ENCODE measurements at places on chromosomes 3 and 15.

DNA sequence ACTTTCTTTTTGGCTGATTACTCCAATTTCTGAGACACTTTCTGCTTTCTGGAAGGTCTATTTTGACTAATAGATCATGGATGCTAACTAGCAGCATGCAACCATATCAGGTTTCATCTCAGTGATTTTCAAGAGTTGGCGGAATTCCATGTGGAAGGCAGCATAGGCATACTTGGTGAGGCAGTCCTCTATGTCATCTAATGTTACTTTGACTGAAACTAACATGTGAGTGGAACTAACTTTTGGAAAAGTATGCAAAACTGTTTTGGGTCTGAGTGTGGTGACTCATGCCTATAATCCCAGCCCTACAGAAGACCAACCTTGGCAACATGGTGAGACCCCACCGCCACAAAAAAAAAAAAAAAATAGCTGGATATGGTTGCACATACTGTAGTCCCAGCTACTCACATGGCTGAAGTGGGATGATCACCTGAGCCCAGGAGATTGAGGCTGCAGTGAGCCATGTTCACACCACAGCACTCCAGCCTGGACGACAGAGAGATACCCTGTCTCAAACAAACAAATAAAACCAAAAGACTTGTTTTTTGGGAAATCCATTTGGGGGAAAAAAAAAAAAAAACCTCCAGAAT lies 1033.7 kb downstream of the ROBO1 start:
- DNase-seq = no peak

DNA sequence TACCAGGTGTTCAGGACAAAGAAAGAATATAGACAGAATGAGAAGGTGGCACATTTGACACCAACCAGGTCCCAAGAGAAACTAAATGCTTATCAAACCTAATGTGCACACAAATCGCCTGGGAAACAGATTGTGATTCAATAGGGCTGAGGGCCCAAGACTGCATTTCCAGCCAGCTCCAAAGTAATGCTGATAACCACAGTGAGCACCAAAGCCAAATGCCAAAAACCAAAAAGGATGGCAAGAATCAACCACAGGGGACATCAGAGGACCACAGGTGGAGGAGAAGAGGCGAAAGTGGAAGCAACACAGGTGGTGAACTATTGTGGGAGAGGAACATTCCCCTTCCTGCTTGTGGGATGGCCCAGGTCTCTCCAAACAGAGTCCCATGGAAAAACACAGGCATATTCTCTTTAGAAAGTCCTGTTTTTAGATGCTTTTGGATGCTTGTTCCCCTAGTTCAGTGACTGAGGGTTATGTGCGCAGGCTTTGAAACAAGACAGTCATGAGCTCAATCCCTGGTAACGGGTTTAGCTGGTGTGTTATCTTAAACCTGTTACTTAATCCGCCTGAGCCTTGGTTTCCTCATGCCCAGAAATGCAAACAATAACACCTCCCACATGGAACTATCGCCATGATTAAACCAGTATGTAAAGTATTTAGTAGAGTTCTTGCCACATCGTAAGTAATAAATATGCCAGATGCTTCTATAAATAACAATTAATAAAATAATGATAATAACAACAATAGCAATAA lies 241.7 kb downstream of the ATP8B4 start:
- no peak for DNase-seq

GRCh38 chr3:40689837-40690236 lies 165.1 kb downstream of the ZNF621 start:
- no peak for DNase-seq

DNA sequence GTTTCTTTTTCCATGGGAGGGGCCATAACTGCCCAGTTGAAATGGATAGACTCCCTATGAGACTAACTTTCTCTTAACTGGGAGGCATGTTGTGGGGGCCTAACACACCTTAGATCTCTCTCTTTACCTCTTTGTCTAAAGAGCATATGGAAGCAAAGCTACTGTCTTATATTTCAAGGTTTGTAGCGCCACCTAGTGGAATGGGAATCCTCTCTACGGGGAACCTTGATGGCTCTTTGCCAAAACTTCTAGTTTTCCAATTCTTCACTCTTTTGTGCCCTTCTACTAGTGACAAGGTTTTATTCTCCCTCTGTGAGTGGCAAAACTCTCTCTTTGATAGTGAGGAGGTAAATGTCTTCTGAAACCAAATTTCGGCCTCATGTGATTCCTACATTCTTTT lies 1030.4 kb upstream of the CADM2 start:
- no peak for DNase-seq

DNA sequence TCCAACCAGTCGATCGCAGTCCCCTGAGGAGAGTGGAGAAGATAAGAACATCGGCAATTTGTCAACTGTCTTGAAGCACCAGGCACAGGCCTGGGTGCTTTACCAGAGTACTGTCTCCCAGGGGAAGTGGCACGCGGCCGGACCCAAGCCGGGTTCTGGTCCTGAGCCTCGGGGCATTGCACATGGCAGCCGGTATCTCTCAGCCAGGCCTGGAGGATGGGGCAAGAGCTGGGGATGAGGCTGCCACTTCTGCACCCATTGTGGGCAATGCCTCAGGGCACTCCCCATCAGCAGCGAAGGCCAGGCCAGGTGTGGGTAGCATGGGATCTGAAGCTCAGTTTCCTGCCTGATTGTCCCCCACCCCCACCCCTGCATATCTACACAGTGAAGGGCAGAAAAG lies 77.5 kb downstream of the ADCY5 start:
- DNase-seq = no peak

DNA sequence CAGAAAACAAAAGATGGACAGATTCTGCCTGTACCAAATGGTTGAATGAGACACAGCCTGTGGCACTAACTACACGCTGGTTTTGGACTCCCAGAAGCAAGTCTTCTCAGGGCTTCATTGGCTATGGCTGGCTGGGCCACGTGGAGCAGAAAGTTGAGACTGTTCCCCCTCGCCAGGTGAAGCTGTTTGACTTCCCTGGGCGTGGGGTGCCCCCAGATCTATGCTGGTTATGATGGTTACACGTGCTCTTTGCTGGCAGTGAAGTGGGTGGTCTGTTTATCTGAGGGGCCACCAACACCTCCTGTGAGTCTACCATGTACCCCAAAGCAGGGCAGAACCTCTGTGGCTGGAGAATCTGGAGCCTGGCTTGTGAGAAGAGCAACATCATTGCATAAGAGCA lies 60.3 kb upstream of the EPHA6 start:
- no peak for DNase-seq

- DNase-seq = no peak
Observed at GRCh38 chr3:30263238-30263924, 343.0 kb upstream of the TGFBR2 start.

DNA sequence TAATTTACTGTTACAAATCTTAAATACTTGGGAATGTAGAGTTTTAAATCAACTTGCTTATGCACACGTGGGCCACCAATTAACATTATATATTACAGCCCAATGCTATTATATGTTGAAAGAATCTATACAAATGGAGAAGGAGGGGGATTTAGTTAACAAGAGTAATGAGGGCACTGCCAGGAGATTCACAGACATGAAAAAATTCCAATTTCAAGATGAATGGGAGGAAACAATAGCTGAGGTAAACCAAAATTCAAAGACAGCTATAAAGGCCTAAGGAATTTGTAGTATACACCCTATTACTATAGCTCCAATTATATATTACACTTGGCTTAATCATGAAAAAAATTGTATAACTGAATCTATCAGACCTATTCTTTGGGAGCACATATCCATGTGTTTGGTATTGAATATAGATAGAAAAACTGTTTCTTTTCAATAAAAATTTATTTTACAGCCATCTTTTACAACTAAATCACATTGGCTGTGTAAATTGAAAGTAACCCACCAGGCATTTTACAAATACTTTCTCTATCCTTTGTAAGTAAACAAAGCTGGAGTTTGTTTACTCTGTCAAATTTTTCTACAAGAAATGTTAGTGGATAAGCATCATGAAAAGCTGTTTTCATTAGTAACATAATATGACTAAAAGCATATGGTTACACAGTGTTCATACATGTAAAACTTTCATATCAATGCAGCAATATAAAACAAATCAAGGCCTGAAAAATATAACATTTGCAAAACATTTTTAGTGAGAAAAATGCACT lies 1045.8 kb downstream of the ROBO1 start:
- DNase-seq = no peak

DNA sequence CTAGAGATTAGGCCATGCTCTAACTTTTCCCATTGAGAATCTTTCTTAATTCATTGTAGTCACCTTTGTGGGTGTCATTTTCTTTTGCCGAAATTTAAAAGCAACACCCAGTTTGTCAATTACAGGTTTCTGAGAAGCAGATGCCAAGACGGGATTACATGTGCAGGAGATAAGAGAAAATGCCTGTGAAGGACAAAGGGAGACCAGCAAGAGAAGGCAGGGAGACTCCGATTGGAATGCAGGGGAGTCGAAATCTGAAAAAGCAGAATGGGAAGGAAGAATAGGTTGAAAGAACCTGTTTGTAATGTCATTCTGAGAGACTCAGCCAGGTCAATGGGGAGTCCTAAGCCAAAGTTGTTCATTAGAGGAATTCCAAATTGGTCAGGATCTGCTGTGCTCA lies 3.6 kb upstream of the DPH6 start:
- no peak for DNase-seq

GRCh38 chr3:170419557-170420087 lies 954 bp downstream of the CLDN11 start:
- no peak for DNase-seq

All from stimulated activated CD8-positive, alpha-beta memory T cell treated with anti-CD3 and anti-CD28 coated beads, Interleukin-15, amount 100 ng/mL, for 48 hours (primary cell).